Stimulated activated CD4-positive, alpha-beta T cell treated with anti-CD3 and anti-CD28 coated beads, Interleukin-2, amount 100 ng/mL, for 4 hours (primary cell): ENCODE measurements at places on chromosomes 3 and 15.

GRCh38 chr3:1830851-1831250 lies 267.8 kb upstream of the CNTN4 start:
- no peak for DNase-seq

DNA sequence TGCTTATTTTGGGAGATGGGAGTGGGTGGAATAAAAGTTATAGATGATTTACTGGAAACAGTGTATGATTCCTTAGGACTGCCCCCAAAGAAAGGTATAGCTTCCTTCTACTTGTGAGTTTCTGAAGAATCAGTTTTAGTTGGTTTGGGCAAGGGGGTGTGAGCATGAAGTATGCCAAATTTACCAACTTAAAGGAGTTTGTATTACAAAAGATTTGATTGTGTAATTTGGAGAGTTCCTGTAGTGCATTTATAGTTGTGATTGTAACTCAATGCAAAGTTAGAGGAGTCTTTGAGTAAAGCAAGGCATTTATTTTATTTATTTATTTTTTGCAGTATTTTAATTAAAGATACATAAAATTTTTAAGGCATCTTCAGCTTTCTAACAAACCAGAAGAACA lies 42.8 kb downstream of the TSC22D2 start:
- DNase-seq = no peak

DNA sequence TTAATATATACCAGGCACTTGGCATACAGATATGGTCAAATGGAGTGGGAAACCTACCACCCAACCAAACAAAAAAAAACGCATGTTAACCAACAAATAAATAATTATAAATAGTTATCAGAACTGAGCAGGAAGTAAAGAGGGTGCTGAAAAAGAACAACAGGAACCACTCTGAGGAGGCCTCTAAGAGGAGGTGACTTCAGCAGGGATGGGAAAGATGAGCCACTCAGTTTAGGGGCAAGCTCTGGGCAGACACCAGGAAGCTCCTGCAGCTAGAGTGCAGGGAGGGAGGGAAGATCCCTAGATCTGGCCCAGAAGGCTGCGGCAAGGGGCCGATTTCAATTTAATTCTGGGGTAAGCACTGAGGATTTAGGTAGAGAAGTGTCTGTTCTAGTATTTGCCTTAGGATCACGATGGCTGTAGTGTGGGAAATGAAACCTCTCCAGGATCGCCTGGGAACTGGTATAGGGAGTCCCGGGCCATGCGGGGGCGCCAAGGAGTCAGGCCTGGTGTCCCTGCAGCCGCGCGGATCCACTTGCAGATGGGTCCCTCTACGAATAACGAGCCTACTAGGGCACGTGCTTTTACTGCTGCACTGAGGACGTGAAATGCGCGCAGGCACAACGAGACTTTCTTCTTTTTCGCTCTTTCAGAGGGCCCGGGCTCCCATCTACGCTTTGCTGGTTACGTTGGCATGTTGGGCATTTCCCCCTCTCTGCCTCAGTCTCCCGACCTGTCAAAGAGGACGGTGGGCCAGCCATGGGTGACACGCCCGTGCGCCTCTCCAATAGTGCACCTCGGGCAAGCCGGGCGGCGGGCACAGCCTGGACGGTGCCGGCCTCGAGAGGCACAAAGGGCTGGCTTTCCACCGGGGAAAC lies 1.5 kb upstream of the LIMD1 start:
- peak; percentile 48 for DNase-seq

DNA sequence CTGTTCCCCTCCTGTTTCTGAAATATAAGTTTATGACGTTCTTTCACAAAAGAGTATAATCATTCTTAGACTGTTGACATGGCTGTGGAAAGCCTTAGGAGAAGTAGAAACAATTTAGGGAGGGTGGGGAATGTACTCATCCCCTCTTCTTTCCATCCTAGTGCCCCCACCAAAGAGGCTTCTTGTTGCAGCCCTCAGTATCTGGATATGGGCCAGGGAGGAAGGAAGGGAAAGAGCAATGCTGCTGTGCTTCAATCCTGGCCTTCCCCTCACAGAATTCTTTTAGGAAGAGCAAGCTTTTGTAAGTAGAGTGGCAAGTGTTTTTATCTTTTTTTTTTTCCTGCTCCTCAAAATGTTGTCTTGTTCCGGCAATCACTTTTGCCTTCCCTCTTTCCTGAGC lies 1.7 kb downstream of the INAFM2 start:
- DNase-seq = no peak

- no peak for DNase-seq
Measured at GRCh38 chr3:150582620-150583019, 20.5 kb upstream of the SELENOT start.

DNA sequence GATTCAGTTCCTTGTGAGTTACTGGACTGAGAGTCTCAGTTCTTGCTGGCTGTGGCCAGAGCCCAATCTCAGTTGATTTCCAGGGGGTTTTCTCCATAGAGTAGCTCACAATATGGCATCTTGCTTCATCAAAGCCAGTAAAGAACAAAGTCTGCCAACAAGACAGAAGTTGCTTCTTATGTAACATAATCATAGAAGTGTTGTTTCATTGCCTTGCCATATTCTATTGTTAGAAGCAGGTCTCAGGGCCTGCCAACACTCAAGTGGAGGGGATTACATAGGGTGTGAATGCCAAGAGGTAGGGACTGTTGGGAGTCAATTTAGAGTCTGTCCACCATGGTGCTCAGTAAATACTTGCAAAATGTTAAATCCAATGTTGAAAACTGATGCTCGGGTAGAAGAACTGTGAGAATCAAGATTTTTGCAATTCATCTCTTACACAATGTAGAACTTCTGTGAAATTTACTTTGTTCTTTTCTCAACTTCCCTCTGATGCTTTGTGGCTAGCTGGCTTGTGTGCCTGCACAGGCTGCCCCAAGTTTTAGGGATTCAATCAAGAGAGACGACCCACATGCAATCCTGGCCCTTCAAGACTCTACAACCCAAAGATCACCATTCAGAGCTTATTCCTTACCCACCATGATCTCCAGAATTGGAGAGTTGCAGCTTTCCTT lies 13.3 kb upstream of the PXYLP1 start:
- DNase-seq = no peak

GRCh38 chr3:39381432-39381831 lies 1.7 kb upstream of the SLC25A38 start:
- no peak for DNase-seq

- no peak for DNase-seq
Measured at GRCh38 chr3:168362156-168362555, 266.4 kb upstream of the GOLIM4 start.

GRCh38 chr3:45712434-45713110 lies 23.4 kb downstream of the SACM1L start:
- no peak for DNase-seq

DNA sequence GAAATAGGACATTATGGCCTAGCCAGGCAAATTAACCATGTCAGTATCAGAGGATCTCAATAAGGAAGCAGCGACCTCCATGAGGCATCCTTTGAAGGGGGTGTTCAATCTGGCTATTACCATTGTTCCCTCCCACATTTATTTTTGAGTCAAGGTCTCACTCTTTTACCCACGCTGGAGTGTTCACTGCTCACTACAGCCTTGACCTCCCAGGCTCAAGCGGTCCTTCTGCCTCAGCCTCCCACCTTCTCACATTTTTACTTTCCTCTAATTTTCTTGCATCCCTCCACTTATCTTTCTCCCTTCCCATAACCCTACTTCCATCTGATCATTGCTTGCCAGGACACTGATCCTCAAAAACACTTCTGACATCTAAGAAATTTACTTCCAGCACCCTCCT lies 654.0 kb upstream of the NR2F2 start:
- DNase-seq = no peak

DNA sequence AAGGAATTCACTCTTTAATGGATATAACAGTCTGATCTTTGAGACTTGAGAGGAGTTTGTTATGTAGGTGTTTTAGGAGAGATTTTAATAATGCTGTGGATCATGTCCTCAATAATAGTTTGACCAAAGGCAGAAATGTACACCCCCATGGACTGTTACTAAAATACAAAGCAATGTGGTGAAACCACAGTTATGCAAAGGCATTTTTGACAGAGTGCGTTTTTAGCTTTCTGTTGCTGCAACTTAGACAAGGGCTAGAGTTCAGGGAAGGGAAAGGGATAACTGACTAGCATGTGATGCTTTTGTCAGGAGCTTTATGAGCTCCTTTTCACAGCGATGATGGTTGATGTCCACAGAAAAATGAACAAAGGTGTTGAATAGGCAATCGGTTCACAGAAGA lies 3.6 kb upstream of the STARD5 start:
- no peak for DNase-seq

GRCh38 chr15:67884514-67885174 lies 44.8 kb upstream of the RNU6-1 start:
- DNase-seq = peak; percentile 46

- no peak for DNase-seq
Measured at GRCh38 chr3:196012941-196013476, 68.9 kb downstream of the TFRC start.

DNA sequence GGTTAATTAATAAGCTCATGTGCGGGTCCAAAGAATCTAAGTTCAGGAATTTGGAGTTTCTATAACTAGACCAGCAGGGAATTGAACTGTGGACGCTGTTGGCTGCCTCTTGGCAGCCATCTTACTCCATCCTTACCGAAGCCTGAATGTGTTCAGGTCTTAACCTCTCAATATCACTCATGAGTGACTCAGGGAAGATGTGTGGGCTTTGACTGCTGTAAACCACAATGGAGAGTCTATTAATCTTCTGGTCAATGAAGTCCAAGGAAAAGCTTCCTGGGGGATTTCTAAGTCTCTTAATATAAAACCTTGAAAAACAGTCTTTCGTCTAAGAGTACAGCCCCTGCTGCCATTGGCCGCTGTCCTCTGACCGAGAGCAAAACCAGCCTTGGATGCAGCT lies 46.7 kb upstream of the OXTR start:
- no peak for DNase-seq

- no peak for DNase-seq
Measured at GRCh38 chr3:168865022-168865551, 769.4 kb upstream of the GOLIM4 start.

DNA sequence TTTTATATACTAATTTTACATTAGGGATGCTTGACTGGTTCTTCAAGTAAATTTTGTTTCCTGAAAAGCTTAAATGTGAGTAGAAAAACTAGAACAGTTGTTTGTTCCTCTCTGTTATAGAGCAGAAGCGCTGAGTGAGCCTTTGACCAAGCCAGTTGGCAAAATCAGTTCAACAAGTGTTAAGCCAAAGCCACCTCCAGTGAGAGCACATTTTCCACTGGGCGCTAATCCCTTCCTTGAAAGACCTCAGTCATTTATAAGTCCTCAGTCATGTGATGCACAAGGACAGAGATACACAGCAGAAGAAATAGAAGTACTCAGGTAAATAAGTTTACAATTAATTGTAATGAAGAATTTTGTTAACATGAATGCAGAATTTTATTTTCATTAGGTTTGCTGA lies 14.6 kb downstream of the CAPN7 start:
- DNase-seq = no peak
